Left ventricle myocardium superior (tissue), 1 donor: ENCODE measurements at places on chromosomes 16 and 17.

- no peak for DNase-seq
Measured at GRCh38 chr17:37614391-37614790, 5.2 kb upstream of the SYNRG start.

DNA sequence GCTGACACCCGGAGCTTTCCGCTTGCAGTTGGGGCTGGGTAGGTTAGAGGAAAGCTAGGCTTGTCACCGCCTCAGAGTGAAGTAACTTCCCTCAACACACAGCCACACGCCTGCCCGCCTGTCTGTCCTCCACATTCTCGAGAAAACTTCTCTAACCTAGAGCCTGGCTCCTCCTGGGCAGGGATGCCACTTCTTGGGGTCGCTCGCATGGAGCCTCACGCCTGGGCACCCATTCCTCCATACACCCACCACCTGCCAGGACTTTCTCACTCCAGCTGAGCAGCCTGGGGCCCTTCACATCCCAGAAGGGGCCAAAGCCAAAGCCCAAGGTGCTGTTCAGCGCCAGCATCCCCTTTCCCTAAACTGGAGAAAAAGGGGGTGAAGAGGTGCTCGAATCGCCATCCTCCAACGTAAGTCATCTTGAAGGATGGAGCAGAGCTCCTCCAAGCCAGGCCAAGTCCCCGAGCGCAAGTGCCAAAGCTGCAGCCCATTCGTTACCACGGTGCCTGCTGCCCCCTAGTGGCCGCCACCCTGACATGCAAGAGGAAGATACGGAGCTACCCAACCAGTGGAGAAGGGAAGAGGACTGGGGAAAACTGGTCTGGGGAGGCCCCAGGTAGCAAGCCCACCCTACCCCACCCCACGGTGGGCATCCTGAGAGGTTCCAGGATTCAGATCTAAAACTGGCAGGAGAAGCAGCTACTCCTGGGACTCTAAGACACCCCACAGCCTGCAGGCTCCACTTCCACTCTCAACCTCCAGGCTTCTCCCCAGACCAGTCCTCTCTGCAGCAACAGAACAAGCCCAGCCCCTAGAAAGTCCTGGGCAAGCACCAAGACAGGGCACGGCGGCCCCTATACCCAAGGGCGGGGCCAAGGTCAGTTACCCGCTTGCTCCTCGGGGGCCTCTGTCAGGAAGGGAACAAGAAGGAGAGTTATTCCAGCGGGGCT, 63.1 kb downstream of the MYO18A start:
- peak; percentile 90 for DNase-seq

GRCh38 chr16:71585318-71585703, 8.4 kb upstream of the TAT start:
- no peak for DNase-seq

DNA sequence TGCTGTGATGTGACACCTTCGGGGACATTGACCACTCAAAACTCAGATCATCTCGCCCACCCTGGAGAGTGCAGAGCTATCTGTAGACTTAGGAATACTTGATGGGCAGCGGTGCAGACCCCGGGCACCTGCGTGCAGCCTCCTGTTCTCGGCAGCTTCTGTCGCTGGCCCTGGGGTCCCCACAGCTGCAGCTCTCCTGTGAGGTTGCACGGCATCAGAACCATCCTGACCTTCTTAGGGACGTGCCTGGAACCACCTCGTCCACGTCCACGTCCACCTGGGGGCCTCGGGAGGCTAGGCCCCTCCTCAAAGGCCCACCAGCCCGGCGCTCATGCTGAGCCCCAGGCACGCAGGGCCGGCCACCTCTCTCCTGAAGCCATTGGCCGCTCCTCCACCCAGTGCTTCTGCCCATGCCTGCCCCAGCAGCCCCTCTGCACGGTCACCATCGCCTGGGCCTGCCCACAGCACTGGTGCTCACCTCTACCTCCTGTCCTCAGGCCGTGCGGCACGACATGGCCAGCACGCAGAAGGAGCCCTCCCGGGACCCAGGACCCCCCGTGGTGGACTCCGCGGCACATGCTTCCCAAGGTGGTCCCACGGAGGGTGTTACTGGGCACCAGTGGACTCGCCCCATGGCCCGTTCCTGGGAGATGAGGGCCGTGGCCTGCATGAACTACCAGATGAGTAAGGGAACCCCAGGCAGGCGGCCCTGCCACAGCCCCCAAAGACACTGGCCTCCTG, 2.3 kb upstream of the WFIKKN1 start:
- DNase-seq = no peak

GRCh38 chr17:68356520-68356919, 65.2 kb downstream of the ARSG start:
- DNase-seq = no peak

DNA sequence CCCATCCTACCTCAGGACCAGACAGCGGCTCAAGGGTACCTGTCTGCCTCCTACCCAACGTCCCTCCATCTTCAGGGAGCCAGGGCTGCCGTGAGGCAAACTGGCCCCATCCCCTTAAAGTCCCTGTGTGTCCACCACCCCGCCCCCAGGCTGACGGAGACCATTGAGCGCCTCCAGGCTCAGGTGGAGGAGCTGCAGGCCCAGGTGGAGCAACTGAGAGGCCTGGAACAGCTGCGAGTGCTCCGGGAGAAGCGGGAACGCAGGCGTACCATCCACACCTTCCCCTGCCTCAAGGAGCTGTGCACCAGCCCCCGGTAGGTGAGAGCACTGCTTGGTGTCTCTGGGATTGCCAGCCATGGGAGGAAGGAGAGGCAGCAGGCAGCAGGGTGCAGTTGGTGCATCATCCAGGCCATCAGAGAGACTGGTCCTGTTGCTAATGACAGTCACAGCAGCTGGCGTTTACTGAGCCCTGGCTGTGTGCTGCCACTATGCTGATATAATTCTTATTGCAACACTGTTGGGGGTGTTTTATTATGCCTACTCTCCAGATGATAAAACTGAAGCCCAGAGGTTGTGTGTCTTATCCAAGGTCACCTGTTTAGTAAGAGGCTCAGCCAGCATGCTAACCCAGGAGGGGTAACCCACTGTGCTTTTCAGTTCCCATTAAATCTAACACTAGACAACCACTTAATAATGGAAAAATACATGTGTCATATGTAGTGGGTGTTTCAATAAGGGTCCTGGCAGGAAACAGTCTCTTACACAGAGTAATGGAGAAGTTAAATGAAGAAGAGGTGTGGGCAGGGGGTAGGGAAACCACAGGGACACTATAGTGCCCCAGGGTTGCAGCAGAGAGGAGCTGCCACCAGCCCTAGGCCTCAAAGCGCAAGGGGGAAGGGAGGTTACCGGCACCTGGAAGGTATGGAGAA, 10.3 kb upstream of the MRPL58 start:
- no peak for DNase-seq

DNA sequence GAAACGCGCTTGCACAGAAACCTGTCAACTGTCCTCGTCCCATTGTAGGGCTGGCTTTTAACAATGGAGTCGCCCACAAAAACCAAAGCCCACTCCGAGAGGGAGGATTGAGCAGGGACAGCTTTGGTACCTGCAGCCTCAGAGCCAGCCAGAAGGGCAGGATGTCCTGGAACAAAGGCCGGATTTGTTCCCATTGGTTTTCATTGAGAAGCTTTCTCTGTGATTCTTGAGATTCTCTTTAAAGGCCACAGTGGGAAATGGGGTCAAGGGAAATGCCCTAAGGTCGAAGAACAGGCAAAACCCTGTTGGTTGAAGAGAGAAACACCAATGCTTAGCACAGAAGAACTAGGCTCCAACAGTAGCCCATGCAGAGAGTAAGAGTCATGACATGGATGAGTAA, 65.4 kb downstream of the C16orf78 start:
- no peak for DNase-seq

GRCh38 chr17:10021272-10021984, 116.4 kb upstream of the RCVRN start:
- peak; percentile 54 for DNase-seq

DNA sequence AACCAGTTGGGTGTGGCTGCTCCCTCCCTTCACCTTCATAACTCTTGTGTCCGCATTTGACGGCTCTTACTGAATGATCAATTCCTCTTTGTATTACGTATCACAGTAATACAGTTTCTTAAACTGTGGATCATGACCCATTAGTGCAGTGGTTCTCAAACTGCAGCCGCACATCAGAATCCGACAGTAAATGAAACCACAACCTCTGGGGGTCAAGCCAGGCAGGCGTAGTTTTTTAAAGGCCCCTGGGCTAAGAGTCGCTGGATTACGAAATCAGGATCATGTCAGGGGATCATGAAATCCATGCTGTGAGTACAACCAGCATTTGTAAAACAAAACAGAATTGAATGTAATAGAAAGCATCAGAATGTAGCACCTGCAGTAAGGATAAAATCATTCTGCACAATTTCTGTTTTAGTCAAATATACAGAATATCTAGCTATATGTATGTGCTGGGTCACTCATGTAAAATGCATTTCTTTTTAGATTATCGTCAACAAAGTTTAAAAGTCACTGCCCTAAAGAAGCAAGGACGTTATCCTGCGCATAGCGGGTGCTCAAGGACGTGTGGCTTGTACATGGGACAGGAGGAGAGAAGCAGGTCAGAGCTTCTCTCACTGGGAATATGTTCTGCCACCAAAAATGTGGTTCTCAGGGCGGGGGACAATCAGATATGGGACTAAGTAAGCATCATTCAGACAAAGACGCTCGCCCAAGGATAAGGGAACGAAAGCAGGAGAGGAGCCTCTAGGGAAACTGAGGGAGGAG, 113.1 kb downstream of the ZFHX3 start:
- no peak for DNase-seq

- DNase-seq = no peak
Measured at GRCh38 chr17:83151442-83152226, 72.2 kb downstream of the METRNL start.

DNA sequence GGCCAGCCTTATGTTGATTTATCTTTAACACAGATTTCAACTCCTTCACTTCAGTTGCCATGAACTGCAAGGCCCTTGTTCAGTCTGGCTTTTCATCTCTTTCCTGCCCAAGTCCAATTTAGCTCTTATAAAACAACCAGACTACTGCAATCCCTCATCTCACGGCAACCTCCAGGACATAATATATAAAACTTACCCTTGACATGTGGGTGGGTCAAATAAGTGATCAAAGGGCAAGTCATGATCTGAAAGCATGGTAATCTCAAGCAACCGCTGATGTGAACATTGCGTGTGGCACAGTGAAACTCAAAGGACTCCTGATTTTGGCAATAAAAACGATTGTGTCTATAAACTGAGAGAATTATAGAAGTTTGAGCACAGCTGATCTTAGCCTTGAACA, 364.6 kb downstream of the CDH13 start:
- no peak for DNase-seq

GRCh38 chr17:48628649-48629410, 2.7 kb upstream of the HOXB9 start:
- no peak for DNase-seq

DNA sequence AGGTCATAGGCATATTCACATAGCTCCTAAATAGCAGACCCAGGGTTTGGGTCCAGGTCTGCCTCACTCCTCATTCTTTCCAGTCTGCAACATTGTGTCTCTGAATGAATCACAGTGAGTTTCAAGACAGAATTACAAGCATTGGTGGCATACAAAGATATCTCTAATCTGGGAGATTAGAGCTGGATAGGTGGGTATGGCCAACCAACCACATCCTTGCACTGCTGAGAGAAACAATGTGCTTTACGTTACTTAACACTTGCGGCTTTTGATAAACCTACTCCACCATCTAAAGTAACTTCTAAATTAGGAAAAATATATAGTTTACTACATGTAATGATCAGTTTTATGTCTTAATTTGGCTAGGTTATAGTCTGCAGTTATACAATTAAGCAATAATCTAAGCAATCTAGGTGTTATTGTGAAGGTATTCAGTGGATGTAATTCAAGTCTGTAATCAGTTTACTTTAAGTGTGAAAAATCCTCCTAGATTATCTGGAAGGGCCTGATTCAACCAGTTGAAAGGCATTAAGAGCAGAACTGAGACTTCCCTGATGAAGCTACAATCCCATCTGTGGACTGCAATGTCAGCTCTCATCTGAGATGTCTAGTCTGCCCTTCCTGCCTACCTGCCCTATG, 26.7 kb downstream of the CDH11 start:
- no peak for DNase-seq

- DNase-seq = peak; percentile 5
Measured at GRCh38 chr16:49659356-49659755, 196.6 kb downstream of the ZNF423 start.

- no peak for DNase-seq
Measured at GRCh38 chr16:77297996-77298395, 98.8 kb downstream of the SYCE1L start.

DNA sequence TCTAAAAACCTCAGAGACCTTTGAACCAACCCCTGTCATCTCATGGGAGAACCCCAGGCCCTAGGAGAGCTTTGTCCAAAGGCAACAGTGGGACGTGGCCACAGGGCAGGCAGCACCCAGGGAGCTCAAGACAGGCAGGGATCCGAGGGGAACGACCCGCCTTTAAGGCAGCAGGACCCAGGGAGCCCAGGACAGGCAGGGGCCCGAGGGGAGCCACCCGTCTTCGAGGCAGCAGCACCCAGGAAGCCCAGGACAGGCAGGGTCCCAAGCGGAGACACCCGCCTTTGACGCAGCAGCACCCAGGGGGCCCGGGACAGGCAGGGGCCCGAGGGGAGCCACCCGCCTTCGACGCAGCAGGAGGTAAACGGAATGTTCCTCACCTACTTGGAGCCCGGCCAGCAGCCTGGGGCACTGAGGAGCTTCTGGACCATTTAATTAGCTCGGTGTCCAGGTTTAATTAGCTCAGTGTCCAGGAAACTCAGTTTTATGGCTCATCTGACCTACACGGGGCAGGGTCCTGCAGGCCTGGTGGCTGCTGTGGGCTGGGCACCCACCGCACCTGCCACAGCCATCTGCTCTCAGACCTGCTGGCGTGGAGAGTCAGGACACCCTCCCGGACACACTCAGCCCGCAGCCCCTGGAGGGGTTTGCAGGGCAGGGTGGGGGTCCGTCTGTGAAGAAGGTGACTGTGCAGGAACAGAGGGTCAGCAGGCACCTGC, 24.4 kb downstream of the PIEZO1 start:
- no peak for DNase-seq

DNA sequence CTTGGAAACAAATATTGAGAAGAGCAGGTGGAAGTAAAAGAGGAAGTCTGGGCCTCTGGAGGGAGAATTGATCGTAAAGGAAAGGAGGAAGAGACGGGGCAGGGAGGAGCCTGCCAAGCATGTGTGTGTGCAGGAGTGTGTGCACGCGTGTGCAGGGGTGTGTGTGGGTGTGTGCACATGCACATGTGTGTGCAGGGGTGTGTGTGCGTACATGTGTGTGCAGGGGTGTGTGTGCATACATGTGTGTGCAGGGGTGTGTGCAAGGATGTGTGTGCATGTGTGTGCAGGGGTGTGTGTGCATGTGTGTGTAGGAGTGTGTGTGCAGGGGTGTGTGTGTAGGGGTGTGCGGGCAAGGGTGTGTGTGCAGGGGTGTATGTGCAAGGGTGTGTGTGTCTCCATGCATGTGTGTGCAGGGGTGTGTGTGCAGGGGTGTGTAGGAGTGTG, 10.0 kb downstream of the CEP295NL start:
- DNase-seq = no peak

- no peak for DNase-seq
Measured at GRCh38 chr17:66276328-66276937, 26.0 kb upstream of the PRKCA start.

- no peak for DNase-seq
Measured at GRCh38 chr16:80324371-80324770, 216.4 kb upstream of the DYNLRB2 start.
